Suprapubic skin (tissue), 4 donors: ENCODE measurements at places on chromosomes 7 and 10.

- no peaks in the 10 kb centered on the region for H3K36me3 ChIP-seq
- no peaks in the 10 kb centered on the region for H3K27me3 ChIP-seq
- no peak overlapping the region for H3K4me3 ChIP-seq
- H3K4me1 ChIP-seq: no peaks in the 10 kb centered on the region
- no peak overlapping the region for H3K27ac ChIP-seq
Observed at GRCh38 chr7:157806711-157807110, 469.9 kb downstream of the DNAJB6 start.

DNA sequence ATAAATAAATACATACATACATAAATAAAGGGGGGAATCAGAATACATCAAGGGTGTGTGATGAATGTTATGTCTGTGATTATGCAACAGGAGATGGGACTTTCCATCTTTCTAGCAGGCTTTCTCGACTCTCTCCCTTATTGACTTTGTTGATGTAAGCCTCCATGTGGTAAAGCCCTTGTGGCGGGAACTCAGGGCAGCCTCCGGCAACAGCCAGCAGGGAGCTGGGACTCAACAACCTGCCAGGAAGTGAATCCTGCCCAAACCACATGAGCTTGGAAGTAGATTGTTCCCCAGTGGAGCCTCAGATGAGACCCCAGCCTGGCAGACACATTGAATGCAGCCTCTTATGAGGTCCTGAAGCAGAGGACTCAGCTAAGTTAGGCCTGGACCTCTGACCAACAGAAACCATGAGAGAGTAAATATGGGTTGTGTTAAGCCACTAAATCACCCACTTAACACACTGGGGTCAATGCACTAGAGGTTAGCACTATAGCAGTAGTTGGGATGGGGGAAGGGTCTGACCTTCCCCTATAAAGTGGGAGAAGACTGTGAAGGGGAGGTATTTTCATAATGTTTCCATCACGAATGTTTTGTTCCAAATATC, 104.0 kb downstream of the JCAD start:
- no peaks in the 10 kb centered on the region for H3K27me3 ChIP-seq
- no peak for DNase-seq
- no peak overlapping the region for H3K27ac ChIP-seq
- no peaks in the 10 kb centered on the region for H3K36me3 ChIP-seq

DNA sequence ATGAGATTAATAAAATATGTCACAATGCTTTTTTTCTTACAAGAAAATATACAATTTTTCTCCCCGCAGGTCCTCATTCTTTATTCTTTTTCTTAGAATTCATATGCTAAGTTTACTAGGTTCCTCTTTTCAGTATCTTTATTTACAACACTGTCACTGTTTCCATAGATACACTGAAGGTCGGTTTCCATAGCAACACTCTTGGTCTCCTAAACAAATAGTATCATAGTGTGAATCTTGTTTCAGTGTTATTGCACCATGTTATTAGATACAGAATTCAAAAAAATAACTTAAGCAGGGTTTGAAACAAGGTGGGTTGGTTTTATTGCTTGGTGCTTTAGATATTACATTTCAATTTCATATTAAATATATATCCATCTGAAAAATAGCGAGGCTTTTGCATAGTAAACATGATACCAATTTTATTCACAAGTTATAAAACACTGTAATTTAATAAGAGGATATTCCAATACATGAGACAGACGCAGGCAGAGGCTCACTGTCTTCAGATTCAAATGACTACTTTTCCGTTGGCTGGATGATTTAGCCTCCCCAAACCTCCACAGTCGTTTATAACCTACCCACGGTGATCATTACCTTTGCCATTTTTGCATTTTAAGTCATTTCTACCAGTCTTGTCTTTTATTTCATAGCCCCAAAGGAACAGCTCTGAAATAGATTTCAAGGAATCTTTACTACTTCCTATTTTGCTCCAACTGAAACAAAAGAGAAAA, 88.9 kb upstream of the KLF6 start:
- H3K36me3 ChIP-seq: no peaks in the 10 kb centered on the region
- peaks cover 22% of the 10 kb centered on the region for H3K4me1 ChIP-seq
- DNase-seq: no peak
- H3K27ac ChIP-seq: peak overlapping the region; percentile 69
- no peak overlapping the region for H3K4me3 ChIP-seq
- no peaks in the 10 kb centered on the region for H3K27me3 ChIP-seq

GRCh38 chr10:103327906-103328305, 23.0 kb downstream of the PCGF6 start:
- H3K4me1 ChIP-seq: no peaks in the 10 kb centered on the region
- no peak overlapping the region for H3K4me3 ChIP-seq
- H3K27me3 ChIP-seq: no peaks in the 10 kb centered on the region

GRCh38 chr7:1810961-1811849, 141.1 kb downstream of the ELFN1 start:
- no peaks in the 10 kb centered on the region for H3K36me3 ChIP-seq
- H3K4me1 ChIP-seq: peaks cover 32% of the 10 kb centered on the region
- no peaks in the 10 kb centered on the region for H3K27me3 ChIP-seq
- H3K27ac ChIP-seq: no peak overlapping the region
- peak; percentile 57 for DNase-seq

- peaks cover 23% of the 10 kb centered on the region for H3K4me1 ChIP-seq
- no peak for DNase-seq
- H3K36me3 ChIP-seq: no peaks in the 10 kb centered on the region
- no peak overlapping the region for H3K4me3 ChIP-seq
- peak overlapping the region; percentile 62 for H3K27ac ChIP-seq
- H3K27me3 ChIP-seq: no peaks in the 10 kb centered on the region
Observed at GRCh38 chr7:37440738-37441385, 7.8 kb downstream of the ELMO1 start.

DNA sequence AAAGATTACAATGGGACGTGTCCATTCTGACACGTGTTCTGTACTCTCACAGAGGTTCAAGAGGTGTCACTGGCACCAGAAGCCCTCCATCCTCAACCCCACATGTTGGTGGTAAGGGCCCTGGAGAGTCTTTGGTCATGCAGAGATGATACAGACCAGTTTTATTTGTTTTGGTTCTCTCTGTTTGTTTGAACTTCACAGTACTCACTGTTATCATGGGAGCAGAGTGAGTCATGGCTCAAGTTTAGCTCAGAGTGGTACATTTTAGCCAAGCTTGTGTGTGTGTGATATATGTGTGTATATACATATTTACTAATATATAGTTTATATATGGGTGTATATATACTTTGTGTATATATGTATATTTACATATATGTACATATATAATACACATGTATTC, 935.6 kb downstream of the GRID1 start:
- H3K4me3 ChIP-seq: no peak overlapping the region
- H3K27me3 ChIP-seq: no peaks in the 10 kb centered on the region
- no peaks in the 10 kb centered on the region for H3K36me3 ChIP-seq
- H3K4me1 ChIP-seq: no peaks in the 10 kb centered on the region
- no peak for DNase-seq

DNA sequence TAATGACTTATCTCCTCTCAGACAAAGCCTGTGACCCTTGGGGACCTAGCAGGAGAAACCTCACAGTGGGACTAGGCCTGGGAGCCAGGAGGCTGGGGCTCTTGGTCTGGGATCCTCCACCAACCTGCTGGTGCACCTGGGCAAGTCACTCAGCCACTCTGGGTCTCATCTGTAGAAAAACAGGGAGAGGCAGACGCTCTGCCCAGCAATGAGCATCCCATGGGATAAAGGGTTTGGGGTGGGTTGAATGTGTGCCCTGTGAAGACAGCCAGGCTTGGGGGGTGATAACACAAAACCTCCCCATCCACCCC, 81.6 kb downstream of the ZMIZ1 start:
- DNase-seq: no peak
- H3K27ac ChIP-seq: peak overlapping the region; percentile 91
- H3K36me3 ChIP-seq: no peaks in the 10 kb centered on the region
- no peak overlapping the region for H3K4me3 ChIP-seq
- H3K27me3 ChIP-seq: no peaks in the 10 kb centered on the region
- peaks cover 100% of the 10 kb centered on the region for H3K4me1 ChIP-seq

DNA sequence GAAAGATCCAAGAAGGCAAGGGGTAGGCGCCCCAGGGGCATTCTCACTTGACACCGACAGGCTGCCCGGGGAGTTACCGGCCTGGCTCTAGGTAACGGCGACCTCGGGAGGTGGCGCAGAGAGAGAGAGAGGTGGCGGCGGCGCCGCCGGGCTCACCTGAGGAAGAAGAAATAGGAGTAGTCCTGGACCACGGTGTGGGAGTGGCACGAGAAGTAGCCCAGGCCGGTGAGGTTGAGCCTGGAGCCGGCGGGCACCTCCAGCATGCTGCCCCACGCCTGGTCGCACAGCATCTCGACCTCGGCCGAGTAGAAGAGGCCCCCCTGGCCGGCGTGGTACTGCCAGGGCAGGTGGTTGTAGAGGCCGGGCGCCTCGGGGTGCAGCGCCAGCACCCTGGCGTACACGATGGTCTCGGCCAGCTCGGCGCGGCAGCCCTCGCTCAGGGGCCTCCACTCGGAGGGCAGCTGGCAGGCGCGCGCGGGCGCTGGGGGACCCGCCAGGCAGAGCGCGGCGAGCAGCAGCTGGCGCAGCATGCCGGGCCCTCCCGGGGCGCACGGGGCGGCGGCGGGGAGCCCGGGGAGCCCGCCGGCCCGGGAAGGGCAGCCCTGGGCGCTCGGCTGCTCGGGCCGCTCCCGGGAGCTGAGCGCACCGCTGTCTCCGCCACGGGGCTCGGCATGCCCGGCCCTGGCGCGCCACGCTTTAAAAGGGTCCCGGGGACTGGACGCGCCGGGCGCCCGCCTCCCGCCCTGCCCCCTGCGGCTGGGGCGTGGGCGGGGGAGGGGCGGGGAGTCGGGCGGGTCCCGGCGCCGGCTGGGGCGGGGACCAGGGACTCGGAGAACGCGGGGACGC, at the start of gene CCDC3:
CCDC3 (minus strand) TSS at position 673 of the 846 bp plus-strand sequence; CDS start at position 530, 143 bp downstream.
- H3K36me3 ChIP-seq: no peaks in the 10 kb centered on the region
- peaks cover 7% of the 10 kb centered on the region for H3K27me3 ChIP-seq
- peaks cover 32% of the 10 kb centered on the region for H3K4me1 ChIP-seq
- peak; percentile 59 for DNase-seq
- peak within 1 kb of the TSS; percentile 60 for H3K27ac ChIP-seq

GRCh38 chr10:99779335-99779734, 3.1 kb upstream of the ABCC2 start:
- no peaks in the 10 kb centered on the region for H3K36me3 ChIP-seq
- peak overlapping the region; percentile 18 for H3K4me3 ChIP-seq
- DNase-seq: no peak
- H3K27ac ChIP-seq: peak overlapping the region; percentile 84

- no peak overlapping the region for H3K27ac ChIP-seq
- no peak for DNase-seq
Observed at GRCh38 chr7:150993511-150993910, 2.7 kb downstream of the NOS3 start.

GRCh38 chr10:47454008-47454779, 29.7 kb downstream of the ANXA8 start:
- H3K27ac ChIP-seq: no peak overlapping the region
- DNase-seq: no peak
- no peaks in the 10 kb centered on the region for H3K4me1 ChIP-seq

- no peak for DNase-seq
- H3K4me3 ChIP-seq: no peak overlapping the region
- no peaks in the 10 kb centered on the region for H3K36me3 ChIP-seq
- H3K27me3 ChIP-seq: no peaks in the 10 kb centered on the region
- no peaks in the 10 kb centered on the region for H3K4me1 ChIP-seq
Observed at GRCh38 chr7:50952544-50952943, 169.8 kb upstream of the GRB10 start.

GRCh38 chr10:78318305-78318704, 284.6 kb downstream of the RPS24 start:
- H3K27me3 ChIP-seq: no peaks in the 10 kb centered on the region
- DNase-seq: no peak
- H3K4me3 ChIP-seq: no peak overlapping the region
- peaks cover 16% of the 10 kb centered on the region for H3K4me1 ChIP-seq
- H3K36me3 ChIP-seq: no peaks in the 10 kb centered on the region

DNA sequence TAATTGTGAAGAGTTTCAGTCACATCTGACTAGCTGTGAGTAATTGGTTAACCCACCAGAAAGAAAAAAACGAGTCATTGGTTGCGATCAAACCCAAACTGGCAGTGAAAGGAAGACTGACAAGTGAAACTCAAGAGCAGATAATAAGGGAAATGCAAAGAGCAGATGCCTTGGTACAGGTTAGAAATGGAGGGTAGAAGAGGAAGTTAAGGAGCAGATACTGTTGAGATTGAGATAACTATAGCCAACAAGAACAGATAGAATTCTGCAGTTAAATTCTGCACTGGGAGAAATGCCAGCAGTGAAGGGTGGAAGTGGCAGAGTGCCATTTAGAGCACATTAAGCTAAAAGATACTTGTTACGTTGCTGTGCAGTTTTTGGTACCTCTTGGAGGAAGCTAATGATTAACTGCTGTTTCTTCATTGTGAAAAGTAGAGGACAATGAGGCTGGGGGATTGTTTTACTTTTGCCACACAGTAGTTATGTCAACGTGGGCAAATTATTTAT, 65.8 kb downstream of the CDK13 start:
- no peak for DNase-seq
- H3K4me3 ChIP-seq: no peak overlapping the region
- no peak overlapping the region for H3K27ac ChIP-seq
- H3K4me1 ChIP-seq: peaks cover 8% of the 10 kb centered on the region
- no peaks in the 10 kb centered on the region for H3K27me3 ChIP-seq
- H3K36me3 ChIP-seq: peaks cover 9% of the 10 kb centered on the region

DNA sequence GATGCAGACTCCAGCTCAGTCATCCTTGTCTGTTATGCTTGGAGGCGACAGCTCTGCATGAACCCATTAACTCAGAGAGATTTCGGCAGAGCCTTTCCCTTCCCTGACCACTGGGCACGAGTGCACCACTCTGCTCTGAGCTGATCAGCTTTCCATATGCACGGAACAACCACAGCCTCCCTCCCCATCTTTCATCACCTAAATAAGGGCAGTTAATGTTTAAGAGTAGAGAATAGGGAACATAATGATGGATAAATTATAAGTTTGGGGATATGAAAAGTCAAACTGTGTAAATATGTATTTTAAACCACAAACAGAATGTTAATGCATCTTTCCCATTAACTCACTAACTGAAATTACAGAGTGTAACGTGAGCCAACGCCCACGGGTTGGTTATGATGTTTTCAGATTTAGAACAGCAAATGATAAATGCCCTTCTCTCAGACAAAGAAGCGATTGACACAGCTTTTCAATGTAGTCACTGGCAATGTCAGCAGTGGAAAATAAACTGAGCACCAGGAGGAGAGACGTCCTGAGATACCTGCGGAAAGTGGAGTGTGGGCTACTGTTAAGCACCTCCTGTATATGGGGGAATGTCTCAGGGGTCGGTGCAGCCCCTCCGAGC, 658.2 kb downstream of the LRMDA start:
- no peaks in the 10 kb centered on the region for H3K27me3 ChIP-seq
- H3K27ac ChIP-seq: no peak overlapping the region
- H3K36me3 ChIP-seq: no peaks in the 10 kb centered on the region
- H3K4me3 ChIP-seq: no peak overlapping the region
